ENCODE measurements at places on chromosomes 1 and 21.
A peak's percentile ranks its signal among the peaks of the same experiment; 100 is the strongest.

- DNase-seq: no peak
Observed at GRCh38 chr1:47622776-47623556, 185.1 kb downstream of the FOXD2 start.

- DNase-seq: no peak
Observed at GRCh38 chr1:204524986-204525385, 8.8 kb downstream of the MDM4 start.

DNA sequence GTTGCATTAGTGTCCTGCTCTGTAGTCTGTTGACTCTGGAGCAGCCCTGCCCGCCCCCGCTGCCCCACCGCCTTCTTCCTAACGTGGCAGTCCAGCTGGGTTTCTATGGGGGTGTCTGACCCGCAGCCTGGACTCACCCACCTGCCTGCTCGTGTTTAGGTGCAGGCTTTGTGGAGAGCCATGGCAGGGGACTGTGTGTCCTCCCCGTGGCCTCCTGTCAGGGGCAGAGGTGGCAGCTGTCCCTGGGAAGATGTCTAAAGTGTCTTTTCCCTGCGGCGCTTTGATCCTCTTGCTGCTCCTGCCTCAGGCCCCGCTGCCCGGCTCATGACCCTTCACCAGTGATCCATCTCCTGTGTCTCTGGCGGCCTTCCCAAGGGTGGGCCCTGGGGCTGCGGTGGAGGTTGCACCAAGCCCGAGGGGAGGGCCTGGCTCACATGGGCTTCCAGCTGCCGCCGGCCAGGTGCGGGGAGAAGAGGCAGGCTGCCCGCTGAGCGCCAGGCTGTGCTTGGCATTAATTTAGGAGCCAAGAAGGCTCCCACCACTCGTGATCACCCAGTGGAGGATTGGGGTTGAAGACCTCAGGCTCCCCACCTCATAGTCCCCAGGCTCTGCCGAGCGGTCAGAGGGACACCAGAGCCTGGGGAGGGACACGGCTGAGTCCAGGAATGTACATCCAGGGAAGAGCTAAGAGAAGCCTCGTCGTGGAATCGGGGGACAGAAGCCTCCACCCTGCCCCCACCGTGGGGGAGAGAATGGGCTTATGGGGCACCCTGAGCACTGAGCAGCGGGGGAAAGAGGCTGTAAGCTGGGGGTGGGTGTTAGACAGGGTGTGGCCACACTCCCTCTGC lies 44.1 kb downstream of the COL18A1 start:
- DNase-seq: peak; percentile 60

DNA sequence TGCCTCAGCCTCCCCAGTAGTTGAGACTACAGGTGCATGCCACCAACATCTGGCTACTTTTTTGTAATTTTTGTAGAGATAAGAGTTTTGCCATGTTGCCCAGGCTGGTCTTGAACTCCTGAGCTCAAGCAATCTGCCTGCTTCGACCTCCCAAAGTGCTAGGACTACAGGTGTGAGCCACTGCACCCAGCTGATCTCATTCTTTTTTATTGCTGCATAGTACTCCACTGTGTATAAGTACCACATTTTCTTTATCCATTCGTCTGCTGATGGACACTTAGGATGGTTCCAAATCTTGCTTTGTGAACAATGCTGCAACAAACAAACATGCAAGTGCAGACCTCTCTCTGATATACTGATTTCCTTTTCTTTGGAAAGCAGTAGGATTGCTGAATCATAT lies 59.5 kb downstream of the UROD start:
- DNase-seq: no peak

GRCh38 chr1:234458352-234459017 lies 20.5 kb downstream of the TARBP1 start:
- DNase-seq: no peak

- DNase-seq: no peak
Observed at GRCh38 chr1:183953031-183953430, 84.5 kb downstream of the COLGALT2 start.

GRCh38 chr21:39850333-39850732 lies 16.9 kb upstream of the PCP4 start:
- DNase-seq: no peak

GRCh38 chr21:14685568-14685967 lies 139.5 kb upstream of the SAMSN1 start:
- no peak for DNase-seq

GRCh38 chr21:18384771-18385170 lies 18.8 kb downstream of the TMPRSS15 start:
- peak; percentile 46 for DNase-seq

DNA sequence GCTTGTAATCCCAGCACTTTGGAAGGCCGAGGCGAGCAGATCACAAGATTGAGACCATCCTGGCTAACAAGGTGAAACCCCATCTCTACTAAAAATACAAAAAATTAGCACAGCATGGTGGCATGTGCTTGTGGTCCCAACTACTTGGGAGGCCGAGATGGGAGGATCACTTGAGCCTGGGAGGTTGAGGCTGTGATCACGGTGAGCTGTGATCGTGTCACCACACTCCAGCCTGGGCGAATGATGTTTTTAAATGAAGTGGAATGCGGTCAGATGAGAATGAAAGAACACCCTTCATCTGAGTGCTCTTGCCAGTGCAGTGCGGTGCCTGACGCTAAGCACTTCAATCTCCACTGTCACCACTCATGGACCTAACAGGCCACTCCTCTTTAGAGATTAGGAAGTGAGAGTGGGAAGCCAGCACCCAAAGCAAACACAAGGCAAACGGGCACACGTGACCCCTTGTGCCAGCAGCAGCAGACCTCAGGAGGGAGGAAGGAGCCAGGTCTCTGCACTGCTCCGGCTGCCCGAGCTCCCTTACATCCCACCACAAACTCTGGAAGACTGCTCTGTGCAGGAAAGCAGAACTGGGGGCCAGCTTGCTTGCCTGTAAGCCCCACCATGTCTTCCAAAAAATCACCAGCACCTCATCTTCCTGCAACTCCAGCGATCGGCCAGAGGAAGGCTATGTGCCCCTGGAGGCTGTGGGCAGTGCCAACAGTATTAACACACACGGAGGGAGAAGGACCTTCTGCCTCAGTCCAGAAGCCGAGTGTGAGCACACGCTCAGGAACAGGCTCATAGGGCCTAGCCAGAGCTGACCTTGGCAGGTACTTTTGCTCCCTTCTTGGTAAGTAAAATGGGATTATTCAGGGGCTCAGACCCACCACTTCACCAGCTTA lies 9.7 kb downstream of the CTNNBIP1 start:
- peak; percentile 83 for DNase-seq

GRCh38 chr1:64155278-64155677 lies 48.1 kb upstream of the UBE2U start:
- DNase-seq: no peak

DNA sequence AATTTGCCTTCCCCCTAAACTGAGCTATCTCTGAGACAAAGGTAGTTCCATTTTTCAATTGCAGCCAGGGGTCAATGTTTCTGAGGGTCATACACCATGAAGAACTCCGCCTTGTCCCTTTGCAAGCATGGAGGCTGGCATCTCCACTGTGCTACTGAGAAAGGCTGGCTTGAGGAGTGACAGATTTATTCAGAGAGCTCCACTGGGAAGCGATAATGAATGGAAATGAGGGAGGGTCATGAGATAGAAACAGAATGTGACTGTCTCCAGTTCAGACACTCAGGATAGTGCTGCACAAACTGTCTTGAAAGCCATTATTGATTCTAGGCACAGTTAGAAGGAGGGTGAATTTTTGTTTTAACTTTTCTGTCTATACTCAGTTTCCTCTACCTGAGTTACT lies 197.5 kb downstream of the ZNF326 start:
- DNase-seq: no peak

GRCh38 chr1:164783778-164784555 lies 225.0 kb downstream of the PBX1 start:
- DNase-seq: no peak

- no peak for DNase-seq
Observed at GRCh38 chr1:244391761-244392160, 59.9 kb downstream of the ADSS2 start.

GRCh38 chr1:171590022-171590421 lies 32.0 kb upstream of the MYOCOS start:
- DNase-seq: no peak

- DNase-seq: no peak
Observed at GRCh38 chr1:41622859-41623732, 138.6 kb upstream of the EDN2 start.

DNA sequence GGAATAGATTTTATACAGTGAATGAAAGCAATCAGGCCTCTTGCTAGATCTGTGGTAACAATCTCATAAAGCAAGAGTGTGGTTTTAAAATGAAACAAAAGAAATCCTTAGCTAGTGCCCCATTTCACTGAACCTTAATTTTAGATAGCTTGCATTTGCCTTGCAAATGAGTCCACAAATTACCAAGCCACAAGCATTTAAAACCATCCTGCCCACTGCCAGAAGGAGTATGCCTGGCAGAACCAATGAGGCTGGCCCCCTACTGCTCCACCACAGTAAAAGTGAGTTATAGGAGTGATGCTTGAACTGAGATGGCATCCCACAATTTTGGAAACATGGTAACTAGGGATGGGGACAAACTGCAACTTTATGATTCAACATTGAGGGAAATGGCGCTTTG lies 206.4 kb upstream of the LMO4 start:
- no peak for DNase-seq

GRCh38 chr21:35508139-35508888 lies 459.2 kb upstream of the RUNX1 start:
- no peak for DNase-seq

DNA sequence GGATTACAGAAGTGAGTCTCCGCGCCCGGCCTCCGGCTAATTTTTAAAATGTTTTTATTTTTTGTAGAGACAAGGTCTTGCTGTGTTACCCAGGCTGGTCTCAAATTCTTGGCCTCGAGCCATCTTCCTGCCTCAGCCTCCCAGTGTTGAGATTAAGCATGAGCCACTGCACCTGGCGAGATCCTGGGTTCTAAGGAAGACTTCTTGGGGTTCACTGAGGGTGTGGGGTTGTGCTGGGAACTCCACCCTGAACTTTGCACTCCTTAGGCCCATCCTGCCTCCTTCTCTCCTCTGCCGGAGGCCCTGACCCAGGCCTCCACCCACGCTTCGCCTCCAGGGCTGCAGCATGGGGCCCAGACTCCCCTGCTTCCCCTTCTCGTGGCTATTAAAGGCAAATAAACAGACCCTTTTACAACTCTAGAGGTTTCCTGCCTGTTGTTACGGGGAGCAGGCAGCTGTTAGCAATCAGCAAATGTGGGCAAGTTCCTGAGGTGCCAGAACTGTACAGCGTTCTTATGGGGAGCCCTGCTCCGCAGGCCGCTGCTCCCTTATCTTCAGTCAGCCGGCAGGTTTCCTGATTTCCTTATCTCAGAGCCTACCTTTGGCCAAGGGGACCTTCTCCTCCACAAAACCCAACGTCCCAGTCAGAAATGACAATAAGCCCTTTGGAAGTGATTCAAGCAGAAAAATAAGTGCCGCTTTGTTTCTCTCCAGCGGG lies 41.0 kb upstream of the LIN9 start:
- DNase-seq: no peak

DNA sequence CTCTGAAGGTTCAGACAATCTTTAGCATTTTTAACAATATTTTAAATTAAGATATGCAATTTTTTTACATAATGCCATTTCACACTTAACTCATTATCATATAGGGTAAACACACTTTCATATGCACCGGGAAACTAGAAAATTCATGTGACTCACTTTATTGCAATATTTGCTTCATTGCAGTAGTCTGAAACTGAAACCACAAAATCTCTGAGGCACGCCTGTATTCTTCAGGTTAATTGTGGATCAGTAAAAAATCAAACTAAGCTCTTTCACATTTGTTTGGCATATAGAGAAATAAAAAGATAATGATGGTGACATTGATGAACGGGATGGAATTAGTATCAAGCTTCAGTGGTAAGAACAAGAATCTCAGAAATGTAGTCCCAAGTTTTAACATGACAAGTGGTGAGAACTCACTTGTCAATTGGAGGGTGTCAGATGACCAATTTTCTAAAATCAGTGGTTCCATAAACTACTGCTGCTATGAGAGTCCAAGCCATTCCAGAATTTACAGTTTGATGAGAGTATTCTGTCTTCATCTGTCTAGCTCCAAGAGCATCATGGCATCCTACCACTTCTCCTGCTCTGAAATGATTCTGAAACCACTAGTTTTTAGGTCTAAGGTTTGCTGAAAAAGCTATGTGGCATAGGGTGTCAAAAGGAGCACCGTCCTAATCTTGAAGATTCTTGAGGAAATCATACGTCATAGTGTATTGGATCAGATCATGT lies 281.0 kb downstream of the PTPRC start:
- DNase-seq: no peak

DNA sequence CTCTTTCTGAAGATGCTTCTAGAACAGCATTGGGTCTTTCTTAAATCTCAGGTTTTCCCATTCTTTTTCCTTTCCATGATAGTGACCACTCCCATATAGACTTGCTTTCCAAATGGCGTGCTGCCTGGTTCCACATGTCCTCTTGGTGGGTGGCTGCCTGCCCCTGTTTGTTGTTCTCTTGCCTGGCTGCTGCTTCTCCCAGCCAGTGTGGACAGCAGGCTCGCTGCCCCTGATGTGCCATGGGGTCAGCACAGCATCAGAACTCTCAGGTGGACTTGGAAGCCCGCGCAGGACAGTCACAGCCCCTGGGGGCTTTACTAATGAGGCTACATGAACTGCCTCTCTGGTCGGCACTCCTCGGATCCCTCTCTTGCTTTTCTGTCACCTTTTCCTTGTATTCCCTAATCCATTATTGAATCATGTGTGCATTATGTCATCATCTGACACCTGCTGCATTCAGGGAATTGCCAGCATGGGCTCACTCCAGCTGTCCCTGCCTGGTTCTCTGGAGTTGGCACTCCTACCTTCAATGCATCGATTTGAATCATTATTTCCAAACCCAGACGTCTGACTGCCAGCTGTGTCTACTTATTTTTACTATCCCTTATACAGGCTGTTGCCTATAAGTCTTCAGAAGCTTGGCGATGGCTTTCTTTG lies 100.5 kb upstream of the COA6 start:
- peak; percentile 64 for DNase-seq

DNA sequence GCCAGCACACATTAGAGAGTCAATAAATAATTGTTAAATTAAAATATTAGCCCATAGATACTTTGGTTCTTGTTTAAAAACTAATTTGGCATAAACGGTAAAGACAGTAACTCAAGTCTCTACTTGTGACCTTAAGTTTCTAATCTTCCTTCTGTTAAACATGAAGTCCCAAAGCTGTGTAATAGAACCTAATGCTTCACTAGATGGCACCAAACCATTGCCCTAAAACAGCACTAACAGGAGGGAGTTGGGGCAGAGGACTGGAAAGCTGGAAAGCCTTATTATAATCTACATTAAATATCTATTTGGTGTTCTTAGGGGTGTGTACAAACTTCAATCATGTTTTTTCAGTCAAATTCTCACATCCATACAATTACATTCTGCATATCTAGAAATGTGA lies 176.7 kb downstream of the OLFM3 start:
- DNase-seq: peak; percentile 2
